ENCODE measurements at places on chromosomes 7 and 10.

GRCh38 chr7:16670021-16670420 is 24.0 kb downstream of the BZW2 start:
- no peak for DNase-seq

DNA sequence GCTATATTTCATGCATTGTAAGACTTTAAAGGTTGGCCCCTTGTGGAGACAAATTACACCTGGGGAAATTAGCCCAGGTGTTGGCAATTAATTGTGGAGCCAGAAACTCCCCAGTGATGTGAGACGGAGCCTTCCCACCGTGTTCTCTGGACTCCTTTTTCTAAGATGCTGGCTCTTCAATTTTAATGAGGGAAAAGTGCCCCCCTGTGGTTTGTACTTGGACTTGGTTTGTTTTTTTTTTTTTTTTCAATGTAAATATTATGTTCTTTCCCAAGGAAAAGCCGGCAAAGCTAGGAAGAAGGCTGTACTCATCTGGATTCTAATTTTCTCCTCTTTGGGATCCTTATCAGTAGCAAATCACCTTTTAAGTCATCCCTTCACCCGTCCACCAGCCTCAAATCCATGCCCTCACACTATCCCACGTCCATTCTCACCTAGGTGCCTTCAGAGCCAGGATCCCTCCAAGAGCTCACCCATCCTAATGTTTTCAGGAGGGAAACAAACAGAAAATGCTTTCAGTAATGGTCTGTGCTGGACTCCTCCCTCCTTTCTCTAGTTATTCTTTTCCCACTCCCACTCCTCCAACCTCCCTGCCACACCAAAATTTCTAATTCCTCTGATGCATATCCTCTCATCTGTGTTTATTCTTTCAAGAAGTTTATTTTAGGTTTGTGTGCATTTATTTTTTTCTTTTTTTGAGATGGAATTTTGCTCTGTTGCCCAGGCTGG is 20.4 kb upstream of the ST8SIA6 start:
- DNase-seq = no peak

- no peak for DNase-seq
These were observed 288.3 kb downstream of the ADARB2 start for GRCh38 chr10:1449021-1449420.

GRCh38 chr10:57507788-57508187 is 759.9 kb downstream of the IPMK start:
- no peak for DNase-seq

GRCh38 chr7:130886438-130887135 is 152.6 kb upstream of the KLF14 start:
- no peak for DNase-seq

GRCh38 chr10:124332426-124332825 is 86.3 kb downstream of the OAT start:
- DNase-seq = no peak

GRCh38 chr10:97334370-97335175 is at the start of gene FRAT2:
Gene FRAT2, minus strand, starts transcription at chr10:97334729. Its CDS starts 157 bp downstream, at chr10:97334572.
- peak; percentile 81 for DNase-seq

GRCh38 chr10:2509081-2509531 is 558.2 kb upstream of the PFKP start:
- DNase-seq = no peak

DNA sequence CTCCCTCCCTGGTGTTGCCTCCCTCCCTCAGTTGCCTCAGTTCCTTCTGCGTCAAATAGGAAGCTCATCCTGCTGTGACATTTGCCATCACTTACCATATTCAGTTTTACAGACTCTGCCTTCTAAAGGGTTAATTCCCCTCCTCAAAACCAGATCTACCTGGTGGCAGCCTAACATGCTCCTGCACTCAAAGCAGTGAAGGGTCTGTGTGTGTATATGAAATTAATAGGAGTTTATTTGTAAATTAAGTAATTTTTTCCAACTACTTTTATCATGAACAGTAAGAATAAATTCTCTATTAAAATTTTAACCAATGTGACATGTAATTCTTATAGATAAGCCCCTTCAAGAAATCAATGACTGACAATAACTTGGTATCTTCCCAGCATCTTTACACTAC is 158.6 kb upstream of the INSYN2A start:
- DNase-seq = no peak

DNA sequence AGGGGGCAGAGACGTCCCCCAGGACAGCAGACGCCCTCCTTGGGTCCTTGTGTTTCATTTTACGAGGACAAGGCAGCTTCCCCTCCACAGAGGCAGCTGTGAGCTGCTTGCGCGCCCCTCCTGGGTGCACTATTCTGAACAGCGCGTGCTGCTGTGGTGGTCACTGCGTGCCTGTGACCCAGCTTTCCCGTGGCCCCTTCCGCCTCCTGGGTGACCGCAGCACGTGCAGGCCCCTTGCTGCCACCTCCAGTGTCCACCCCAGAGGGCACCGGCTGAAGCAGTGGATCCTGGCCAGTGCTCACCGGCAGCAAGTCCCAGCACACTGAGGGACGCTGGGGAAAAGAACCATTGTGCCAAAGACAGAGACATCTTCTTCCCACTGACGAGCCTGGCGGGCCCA is 81.4 kb downstream of the TCERG1L start:
- DNase-seq = no peak

GRCh38 chr7:55140941-55141278 is 122.1 kb downstream of the EGFR start:
- DNase-seq = no peak

DNA sequence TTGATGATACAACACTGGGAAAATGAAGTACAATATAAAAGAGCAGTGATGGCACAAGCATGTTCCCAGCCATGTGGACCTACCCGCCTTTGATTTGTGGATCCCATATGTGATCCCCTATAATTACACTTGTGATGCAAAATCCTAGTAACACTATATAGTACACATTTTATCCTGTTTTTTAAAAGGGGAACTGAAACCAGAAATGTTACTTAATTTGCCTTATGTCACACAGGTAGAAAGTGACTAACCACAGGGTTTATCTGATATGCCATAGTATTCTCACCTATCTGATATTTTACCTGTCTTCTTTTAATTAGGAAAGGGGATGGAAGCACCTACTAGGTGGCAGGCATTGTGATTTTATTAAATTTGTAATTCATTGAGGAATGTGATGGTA is 35.0 kb downstream of the ARMC3 start:
- DNase-seq = no peak

DNA sequence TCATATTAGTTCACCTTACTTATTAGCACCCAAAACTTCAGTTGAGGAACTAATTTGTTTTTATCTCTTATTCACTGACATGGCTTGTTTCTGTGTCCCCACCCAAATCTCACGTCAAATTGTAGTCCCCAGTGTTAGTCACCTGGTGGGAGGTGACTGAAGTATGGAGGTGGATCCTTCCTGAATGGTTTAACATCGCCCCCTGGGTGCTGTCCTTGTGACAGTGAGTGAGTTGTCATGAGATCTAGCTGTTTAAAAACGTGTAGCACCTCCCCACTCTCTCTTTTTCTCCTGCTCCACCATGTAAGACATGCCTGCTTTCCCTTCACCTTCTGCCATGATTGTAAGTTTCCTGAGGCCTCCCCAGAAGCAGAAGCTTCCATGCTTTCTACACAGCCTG is 75.0 kb upstream of the HECTD2 start:
- DNase-seq = no peak

DNA sequence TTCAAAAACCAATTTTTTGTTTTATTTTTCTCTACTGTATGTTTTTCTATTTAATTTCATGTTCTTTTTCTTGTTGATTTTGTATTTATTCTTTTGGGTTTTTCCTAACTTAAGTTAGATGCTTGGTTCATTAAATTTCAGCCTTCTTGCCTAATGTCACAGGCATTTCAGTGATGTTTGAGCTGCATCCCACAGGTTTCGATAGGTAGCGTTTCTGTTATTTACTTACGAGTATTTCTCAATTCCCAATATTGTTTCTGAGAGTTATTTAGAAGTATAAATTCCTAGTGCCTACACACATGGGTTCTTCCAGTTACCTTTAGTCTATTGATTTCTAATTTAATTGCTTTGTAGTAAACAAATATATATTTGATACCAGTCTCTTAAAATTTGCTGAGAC is 18.2 kb downstream of the PROSER2 start:
- DNase-seq = no peak

GRCh38 chr7:78970440-78970916 is 483.0 kb downstream of the MAGI2 start:
- DNase-seq = no peak

GRCh38 chr7:78576236-78576635 is 777.7 kb downstream of the PHTF2 start:
- no peak for DNase-seq

DNA sequence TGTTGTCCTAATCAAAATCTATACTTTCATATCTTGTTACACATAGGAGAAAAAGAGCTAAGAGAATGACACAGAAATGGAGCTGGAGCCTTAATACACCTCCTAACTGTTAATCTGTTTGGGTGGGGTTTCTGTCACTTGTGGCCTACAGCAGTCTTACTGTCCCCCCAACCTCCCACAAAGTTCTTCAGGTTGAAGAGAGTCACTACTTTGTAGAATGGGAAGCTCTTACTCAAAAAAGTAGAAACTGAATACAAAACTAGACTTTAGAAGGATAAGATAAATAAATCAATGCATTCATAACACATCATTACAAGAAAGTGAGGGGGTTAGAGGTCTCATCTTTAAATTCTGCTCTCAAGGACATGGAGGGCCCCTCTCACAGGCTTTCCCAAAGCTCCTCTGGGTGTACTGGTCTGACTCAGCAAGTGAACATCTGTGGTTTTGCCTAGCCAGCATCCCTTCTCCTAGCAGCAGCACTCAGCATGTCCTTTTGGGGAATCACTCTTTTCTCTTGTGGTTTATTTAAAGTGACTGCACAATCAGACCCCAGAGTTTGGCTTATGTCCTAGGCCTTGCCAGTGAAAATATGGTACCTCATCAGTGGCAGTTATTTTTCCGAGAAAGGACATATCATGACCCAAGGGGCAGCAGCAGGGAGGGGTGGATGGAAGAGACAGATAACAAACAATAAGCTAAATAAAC is 2.0 kb upstream of the BLVRA start:
- DNase-seq = no peak

DNA sequence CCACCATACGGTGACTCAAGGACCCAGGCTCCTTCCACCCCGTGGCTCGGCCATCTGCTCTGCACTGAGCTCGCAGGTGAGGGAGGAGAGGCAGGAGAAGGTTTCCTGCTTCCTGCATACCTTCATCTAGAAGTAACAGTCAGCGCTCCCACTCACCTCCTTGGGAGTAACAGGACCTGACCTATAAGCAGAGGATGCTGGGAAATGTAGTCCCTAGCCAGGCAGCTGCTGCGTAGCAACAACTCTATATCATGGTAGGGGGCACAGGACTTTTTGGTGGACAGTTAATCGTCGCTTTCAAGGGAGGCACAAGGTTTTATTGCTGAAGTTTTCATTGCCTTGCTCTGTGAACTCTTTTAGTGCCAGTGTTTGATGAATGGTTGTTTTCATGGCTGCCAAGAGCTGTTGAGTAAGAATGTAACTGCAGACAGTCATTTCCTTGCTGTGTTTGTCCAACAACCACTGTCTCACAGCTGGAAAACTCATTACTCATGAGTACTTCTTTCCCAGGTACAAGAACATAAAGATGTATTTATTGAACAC is 10.2 kb upstream of the ZFYVE27 start:
- no peak for DNase-seq

DNA sequence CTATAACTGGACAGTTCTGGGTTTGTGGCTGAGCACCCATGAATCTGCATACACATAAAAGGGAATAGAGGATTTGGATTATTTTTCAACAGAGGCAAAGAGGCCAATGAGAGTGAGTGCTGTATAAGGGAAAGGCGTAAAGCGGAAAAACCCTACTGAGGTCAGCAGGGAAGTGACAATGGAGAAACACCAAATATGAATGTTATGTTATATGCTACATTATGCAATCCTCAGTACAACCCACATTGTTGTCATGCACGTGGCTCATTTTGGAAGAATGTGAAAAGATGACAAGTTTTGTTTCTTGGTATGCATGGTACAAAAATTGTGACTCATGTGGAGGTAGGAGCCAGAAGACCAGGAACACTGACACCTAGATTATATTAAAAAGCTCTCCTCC is 113.6 kb upstream of the AMPH start:
- DNase-seq = no peak

- DNase-seq = no peak
These were observed 4.1 kb downstream of the BAIAP2L1 start for GRCh38 chr7:98396768-98397167.

- DNase-seq = no peak
These were observed 103.0 kb downstream of the CNOT4 start for GRCh38 chr7:135406918-135407317.

DNA sequence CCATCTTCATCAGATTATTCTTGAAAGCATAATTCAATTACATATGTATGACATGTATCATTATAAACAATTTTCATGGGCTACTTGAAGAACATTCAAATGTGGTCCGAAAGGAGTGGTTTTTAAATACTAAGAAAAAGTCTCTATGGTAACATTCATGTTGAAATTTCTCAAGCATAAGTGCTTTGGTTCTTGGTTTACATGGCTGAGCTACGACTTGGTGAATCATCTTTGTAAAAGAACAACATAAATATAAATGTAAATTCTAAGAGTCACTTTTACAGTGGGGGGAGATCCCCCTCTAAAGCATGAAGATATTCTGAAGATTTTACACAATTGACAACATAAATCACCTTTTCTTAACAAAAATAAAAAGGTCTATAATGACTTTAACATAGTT is 118.6 kb downstream of the MAGI2 start:
- DNase-seq = no peak

GRCh38 chr7:17774248-17774647 is 166.0 kb downstream of the SNX13 start:
- no peak for DNase-seq

DNA sequence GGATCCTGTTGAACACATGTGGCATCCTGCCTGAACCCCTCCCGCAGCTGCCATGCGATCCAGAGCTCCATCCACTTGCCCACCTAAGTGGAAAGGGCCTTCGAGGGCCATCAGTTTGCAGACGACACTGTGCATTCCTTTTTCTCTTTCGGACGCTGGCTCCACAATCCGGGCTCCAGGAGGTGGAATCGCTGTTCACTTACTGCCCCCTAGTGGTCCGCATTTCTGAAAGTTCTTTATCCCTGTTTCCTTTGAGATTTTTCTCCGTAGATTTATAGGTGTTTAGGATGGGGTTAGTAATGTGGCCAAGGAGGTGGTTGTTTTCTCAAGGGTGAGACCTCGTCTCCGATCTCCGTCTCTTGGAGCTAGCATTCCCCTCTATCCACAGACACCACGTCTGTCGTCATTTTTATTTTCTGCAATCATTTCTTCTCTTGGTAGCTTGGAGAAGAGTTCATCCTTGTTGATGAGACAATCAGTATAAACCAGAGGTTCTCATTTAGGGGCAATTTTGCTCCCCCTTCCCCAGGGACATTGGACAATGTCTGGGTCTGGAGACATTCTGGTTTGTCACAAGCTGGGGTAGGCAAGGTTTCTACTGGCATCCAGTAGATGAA is 204.6 kb downstream of the ARHGAP21 start:
- DNase-seq = no peak

GRCh38 chr7:118264836-118265235 is 40.3 kb downstream of the ANKRD7 start:
- DNase-seq = no peak

Measured in stimulated activated CD4-positive, alpha-beta T cell treated with anti-CD3 and anti-CD28 coated beads, Interleukin-2, amount 100 ng/mL, for 4 hours (primary cell).